ENCODE measurements at places on chromosomes 3 and 15.

DNA sequence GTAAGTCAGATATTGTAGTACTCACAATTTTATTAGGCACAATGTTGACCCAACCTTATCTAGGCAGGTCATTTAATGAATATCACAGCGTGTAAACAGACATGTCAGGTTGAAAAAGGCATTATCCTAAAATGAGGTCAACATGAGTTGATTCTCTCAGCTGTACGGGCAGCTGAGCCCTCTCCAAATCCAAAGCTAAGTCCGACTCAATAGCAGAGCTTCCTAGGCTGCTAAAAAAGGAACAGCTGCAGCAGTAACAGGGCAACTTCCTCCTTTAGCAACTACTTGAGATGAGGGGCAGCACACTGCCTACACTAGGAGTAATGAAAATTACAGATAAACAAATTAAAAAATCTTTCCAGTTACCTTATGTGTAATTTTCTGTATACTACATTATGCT, 189.2 kb downstream of the CADM2 start:
- DNase-seq: no peak

DNA sequence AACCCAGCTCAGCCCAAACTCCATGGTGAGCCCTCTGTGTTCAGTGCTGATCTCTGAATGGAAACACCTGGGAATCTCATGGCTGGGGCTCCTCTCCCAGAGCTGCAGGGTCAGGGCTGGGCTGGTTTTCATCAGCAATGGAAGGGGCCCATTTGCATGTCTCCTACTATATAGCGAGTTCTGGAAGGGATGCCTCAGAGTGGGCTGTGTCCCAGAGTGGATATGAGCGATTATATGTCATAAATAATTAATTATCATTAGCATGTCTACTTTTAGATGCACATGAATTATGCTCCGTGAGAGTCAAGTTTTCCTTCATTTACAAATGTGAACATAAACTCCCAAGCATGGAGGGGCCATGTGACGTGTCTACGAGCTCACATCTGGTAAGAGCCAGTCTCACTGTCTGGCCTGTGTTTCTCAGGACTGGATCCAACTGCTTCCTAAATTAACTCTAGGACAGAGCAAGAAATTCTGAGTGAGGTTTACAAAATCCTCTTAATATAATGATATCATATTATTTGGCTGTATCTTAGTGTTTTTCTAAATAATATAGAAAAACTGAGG, 553.4 kb downstream of the GOLGA6L6 start:
- DNase-seq: no peak

GRCh38 chr3:8968375-8968882, 5.2 kb upstream of the RAD18 start:
- no peak for DNase-seq

GRCh38 chr15:89442671-89443307, 53.6 kb downstream of the RHCG start:
- DNase-seq: peak; percentile 46

DNA sequence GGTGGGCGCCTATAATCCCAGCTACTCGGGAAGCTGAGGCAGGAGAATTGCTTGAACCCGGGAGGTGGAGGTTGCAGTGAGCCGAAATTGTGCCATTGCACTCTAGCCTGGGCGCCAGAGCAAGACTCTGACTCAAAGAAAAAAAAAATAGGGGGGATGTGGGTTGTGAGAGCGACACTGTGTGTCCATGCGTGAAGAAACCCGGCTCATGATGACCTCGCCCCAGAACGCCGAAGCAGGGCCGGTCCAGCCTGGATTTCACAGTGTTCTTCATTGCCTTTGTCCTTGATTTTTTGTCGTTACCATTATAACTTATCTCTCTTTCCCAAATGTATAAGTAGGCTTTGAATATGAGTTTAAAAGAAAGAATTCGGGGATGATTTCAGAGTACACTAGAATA, 128.7 kb downstream of the PGPEP1L start:
- no peak for DNase-seq

DNA sequence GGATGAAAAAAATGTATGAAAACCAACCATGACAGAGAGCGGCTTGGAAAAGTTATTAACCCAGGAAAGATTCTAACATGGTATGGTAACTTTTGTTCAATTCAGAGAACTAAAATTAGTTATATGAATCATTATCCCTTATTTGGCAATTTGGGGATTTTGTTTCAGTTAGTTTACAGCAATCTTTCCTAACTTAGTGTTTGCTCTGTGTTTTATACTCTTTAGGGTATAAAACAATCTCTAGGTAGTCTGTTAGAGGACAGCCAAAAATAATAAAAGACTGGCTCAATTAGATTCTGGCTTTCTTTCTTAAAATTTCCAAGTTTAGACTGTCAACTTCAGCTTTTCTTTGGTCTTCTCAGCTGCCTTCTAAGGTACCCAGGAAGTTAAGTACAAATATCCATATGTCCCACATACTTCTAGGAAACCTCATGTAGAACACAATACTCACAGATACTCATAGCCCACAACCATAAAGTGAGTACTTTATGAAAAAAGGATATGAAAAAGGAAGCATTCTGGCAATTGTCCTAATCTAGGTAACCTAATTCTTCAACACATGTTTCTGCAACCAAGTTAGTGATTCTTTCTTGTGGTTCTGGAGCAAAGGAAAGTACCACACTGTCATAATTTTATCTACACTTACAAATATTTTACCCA, 849.3 kb downstream of the ROBO1 start:
- no peak for DNase-seq

DNA sequence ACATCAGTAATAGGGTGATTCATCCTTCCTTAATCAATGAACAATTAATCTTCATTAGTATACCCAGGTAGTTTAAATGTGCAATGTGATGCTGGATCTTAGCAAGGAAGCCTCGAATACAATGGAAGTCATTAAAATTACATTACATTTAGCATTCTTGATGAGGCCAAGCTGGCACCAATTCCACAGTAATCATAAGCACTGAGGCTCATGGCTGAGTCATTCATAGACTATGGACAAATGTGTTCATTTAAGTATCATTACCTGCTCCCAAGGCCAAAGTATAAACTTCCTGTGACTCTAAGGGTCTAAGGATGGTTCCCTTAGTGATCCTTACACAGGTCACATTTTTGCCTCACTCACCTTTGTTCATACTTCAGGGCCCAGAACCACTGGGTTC, 266.4 kb upstream of the CDIN1 start:
- no peak for DNase-seq

DNA sequence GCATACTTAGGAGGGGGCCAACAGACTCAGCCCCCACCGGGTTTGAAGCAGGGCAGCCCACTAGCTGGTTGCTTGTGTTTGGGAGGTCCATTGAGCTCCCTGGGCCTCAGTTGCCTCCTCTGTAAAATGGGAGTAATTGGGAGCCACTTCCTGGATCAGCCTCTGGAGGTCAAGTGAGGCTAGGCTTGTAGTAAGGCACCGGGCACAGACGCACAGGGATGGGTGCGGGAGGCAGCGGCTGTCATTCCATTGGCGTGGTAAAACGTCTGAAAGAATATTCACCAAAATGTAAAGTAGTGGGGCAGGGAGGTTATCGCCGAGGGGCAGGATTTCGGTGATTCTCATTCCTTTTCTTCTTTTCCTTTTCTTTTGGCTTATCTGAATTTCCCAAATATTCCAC, 64.6 kb downstream of the TLE3 start:
- DNase-seq: no peak

DNA sequence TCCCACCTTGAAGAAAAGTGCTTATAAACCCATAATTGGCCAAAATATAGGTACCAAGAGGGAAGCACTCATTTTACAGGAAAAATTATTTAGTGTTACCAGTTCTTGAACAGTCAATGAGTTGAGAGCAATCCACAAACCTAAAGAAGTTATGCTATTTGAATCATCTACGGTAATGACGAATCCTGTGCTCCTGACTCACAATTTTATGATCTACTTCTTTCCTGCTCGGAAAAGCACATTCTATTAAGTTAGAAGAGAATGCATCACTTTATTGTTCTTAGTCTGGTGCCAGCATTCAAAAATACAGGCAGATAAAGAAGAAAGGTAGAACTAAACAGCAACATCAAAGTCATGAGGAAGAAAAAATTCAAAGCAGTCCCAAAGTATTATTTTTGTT, 33.2 kb downstream of the CHRM5 start:
- DNase-seq: no peak

GRCh38 chr3:72444656-72445223, 403.5 kb downstream of the SHQ1 start:
- no peak for DNase-seq

GRCh38 chr3:186567072-186567921, at the start of gene TBCCD1:
TSS of gene TBCCD1 (minus strand) at chr3:186567339. CDS start at chr3:186564329, 3,010 bp downstream.
- DNase-seq: peak; percentile 92

GRCh38 chr3:126124896-126125295, 41.0 kb upstream of the SLC41A3 start:
- DNase-seq: no peak

DNA sequence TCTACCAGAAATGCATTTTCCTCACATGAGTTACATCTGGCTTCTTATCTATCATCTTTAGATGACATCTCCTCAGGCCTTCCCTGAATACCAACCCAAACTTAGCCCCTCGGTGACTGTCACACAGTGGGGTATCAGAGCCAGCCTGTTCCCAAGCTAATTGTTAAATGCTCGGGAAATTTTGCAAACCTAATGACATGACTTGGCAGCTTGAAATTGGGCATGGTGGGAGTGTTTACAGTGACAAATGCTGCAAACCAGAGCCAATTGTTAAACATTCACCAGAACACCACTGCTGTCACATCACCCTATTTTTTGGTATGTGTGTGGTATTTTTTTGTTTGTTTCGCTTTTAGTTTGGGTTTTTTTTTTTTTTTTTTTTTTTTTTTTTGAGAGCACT, 130.8 kb downstream of the HCN4 start:
- DNase-seq: no peak

DNA sequence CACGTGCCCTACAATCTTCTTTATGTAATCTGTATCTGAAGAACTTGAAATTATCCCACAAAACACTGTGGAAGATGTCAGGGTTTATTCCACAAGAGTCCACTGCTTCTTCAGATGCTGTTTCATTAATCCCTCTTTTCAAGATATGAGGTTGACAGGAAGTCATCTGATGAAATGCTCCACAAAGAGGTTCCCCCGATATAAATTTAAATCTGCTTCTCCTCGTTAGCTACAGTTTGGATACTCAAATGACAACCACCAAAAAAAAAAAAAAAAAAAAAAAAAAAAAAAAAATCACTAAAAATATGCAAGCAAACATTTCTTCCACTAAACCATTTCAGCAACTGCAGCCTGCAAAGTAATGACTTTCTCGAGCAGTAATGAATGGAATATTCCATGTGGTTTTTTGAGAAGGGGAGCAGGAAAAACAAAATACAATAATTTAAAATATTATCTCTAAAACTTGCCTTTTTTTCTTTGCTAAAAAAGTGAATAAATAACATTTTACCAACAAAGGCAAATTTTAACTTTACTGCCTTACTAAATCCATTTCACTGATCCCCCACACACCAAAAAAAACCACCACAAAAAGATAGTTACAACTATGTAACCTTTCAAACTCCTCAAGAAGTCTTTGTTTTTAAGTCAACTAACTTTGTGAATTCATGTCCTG, 37.8 kb downstream of the DLG1 start:
- no peak for DNase-seq

GRCh38 chr3:81799403-81799802, 38.0 kb upstream of the GBE1 start:
- no peak for DNase-seq

DNA sequence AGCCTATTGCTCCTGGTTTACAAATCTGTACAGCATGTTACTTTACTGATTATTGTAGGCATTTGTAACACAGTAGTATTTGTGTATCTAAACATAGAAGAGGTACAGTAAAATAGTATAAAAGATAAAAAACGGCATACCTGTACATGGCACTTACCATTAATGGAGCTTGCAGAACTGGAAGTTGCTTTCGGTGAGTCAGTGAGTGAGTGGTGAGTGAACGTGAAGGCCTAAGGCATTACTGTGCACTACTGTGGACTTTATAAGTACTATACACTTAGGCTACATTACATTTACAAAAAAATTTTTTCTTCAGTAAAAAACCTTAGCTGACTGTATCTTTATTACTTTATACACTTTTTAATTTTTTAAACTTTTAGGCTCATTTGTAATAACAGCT, 90.9 kb downstream of the RAP2B start:
- DNase-seq: no peak

DNA sequence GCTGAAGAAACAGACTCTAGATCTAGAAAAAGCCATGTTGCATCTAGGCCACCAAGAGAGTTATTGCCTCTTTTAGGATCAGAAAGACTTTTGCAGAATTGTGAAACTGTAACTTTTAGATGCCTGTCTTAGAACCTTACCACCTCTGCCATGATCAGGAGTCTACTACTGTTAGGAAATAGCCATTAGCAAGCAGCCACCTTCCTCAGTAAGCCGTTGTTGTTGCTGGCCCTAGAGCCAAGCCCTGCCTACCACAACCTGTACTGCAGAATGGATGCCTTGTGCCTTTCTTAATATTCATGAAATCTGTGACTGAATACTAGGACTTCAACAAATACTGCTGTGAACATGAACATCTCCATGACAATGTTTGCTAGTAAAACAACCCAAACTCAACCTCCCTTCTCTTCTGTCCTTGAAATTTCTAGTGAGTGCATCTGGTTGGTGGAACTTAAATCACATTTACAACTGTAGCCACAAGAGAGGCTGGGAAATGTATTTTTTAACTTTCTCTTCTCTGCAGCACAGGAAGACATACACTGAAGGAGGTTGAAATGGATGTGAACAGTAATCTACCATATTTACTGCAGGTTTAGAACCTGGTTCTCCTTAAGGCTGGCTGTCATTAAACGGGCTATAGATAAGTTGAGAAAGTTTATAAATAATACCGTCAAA, 20.7 kb downstream of the RASA2 start:
- DNase-seq: no peak

DNA sequence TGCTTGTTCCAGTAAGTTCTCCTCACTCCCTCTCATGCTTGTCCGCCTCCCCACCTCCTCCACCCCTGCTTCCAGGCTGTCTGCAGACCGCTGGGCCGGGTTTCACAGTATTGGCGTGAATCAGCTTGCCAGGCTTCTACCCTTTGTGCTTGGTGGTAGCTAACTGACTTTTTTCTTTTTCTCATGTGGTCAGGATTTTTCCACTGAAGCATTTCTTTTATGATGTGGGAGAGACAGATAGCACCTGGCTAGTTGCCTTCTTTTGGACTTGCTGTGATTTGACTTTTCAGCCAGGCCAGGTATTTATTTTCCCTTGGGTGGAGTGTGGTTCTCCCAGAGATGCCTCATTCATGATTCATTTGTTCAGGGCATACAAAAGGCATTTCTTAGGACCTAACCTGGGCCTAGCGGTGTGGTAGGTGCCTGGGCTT, 60.6 kb downstream of the ST6GAL1 start:
- DNase-seq: no peak

GRCh38 chr15:76200641-76201105, 110.6 kb downstream of the ETFA start:
- DNase-seq: no peak

GRCh38 chr3:49683162-49683561, 6.1 kb downstream of the MST1 start:
- DNase-seq: no peak

- no peak for DNase-seq
Observed at GRCh38 chr3:158095814-158096704, 10.2 kb downstream of the SHOX2 start.

DNA sequence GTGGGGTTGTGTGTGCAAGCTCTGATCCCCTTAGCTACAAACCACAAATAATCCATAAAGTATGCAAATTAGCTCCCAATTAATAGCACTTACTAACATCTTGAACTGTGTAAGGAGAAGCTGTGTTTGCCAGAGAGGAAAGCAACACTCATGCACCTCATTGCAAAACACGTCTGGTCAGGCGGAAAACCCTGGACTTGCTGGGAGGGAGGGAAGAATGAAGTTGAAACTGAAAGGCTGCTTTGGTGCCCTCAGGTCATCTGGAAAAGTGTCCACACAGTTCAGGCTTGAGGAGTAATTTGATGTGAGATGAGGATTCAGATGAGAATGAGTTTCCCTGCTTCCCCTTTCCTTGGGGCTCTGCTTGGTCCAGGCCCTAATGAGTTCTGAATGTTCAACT, 185.5 kb upstream of the ANKRD28 start:
- DNase-seq: no peak
